HuH-7 (cell line): ENCODE measurements at places on chromosomes 5 and 9.
A peak's percentile ranks its signal among the peaks of the same experiment; 100 is the strongest.

DNA sequence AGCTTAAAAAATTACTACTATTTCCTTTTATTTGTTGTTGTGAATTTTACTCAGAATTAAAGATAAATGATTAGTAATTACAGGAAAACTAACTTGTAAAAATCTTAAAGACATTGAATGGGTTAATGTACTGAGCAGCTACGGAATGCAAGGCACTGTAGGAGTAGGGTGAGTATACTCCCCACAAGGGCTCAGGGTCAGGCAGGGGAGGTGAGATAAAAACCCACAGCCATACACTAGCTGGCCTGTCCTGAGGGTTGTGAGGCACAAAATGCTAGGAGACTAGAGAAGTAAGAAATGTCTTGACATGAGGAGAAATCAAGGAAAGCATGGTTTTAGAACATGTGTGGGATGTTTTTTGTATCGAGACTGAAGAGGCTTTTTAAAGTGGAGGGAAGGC is 13.4 kb downstream of the ZBED3 start:
- DNase-seq, result no peak

DNA sequence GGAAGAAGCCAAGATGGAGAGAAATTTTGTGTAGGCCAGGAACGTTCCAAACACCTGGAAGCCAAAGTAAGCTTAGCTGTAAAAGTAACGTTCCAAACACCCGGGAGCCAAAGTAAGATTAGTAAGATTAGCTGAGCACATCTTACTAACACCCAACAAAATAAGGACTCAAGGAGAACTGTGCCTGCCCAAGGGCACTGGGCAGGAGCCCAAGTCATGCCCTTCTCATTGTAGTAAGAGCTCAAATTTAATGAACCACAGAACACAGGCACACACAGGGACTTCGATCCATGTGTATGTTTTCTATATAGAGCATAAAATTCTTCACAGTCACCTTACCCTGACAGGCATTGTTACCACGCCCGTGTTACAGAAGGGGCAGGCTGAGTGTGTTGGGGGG is 36.1 kb upstream of the NXNL2 start:
- DNase-seq, result no peak

- DNase-seq, result no peak
Measured at GRCh38 chr5:176985516-176985915, 21.1 kb downstream of the UIMC1 start.

- DNase-seq, result no peak
Measured at GRCh38 chr5:26339576-26339975, 698.8 kb downstream of the CDH9 start.

DNA sequence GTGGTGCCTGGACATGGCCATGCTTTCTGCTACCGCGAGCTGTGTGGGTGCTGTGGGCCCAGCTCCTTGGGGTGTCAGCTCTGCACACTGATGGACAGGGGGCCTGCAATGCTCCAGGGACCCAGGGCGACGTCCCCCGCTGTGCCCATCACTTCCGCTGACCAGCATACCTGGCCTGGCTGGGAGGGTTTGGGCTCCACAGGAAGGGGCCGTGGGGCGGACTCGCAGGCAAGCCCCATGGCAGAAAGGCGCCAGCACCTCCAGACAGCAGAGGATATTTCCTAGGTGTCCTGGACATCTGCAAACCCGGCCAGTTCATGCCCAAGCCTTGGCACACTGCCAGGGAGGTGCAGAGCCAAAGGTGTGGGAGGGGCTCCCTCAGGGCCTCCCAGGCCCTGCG is 295.8 kb upstream of the IRX4 start:
- no peak for DNase-seq

- DNase-seq, result no peak
Measured at GRCh38 chr5:31948006-31948405, 226.1 kb downstream of the GOLPH3 start.

DNA sequence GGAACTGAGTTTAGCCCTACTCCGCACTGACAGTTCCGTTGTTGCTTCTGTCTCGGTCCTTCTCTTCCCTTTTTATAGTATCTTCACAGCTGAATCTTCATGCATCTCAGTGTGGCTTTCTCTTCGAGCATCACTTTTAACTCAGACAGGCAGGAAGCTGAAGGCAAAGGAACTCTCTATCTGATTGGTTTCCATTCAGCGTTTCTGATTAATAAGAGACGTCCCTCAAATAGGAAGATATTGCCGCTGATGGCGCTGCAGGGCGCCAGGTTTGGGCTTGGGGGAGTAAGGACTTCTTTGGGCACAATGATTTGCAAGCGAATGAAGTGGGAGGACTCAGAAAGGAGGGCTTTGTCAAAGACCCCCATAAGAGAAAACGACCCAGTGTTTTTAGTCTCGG is at the start of gene CDH9:
Gene CDH9 (minus strand): TSS at position 111 of the 400 bp plus-strand sequence. CDS start 50,253 bp downstream, outside the sequence.
- no peak for DNase-seq

GRCh38 chr9:136196404-136197083 is 8.4 kb downstream of the LHX3 start:
- no peak for DNase-seq

GRCh38 chr9:77673941-77674791 is 26.0 kb upstream of the GNA14 start:
- DNase-seq, result no peak

- DNase-seq, result no peak
Measured at GRCh38 chr5:5978501-5979376, 399.6 kb downstream of the MED10 start.

- DNase-seq, result peak; percentile 49
Measured at GRCh38 chr5:83430130-83431010, 41.2 kb upstream of the VCAN start.

DNA sequence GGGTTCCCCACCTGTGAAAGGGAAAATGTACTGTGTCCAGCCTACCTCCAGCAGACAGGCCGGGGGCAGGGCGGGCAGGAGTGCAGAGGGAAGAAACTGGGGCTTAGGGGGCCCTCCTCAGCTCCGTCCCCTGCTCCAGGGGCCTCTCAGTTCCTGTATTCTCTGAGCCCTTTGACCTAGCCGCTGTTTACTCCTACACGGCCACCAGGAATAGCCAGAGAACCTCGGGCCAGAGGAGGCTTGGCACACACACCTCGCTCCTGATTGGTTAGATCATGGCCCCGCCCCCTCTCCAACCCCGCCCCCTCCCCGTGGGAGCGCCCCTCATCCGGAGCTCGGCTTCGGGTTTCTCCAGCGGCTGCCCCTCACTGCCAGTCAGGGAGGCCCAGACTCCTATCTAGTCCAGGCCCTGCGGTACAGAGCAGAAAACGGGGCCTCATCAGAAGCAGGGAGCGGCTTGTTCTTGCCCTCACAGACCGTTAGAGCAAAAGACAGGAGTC is 2.2 kb downstream of the ST6GALNAC6 start:
- peak; percentile 96 for DNase-seq

DNA sequence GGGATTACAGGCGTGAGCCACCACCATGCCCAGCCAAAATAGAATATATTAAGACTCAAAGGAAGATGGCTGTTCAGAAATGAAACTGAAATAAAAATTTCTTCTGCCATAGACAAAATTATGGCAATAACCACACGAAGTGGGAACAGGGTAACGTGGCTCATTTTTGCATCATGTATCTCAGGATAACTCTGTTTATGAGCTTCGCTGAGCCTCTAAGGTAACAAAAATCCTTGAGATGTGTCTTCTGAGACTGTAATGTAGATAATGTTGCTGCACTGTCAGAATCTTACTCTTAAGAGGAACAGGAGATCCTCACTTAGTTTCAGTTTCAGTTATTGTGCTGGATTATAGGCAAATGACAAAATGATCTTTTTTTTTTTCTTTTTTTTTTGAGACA is 153.8 kb downstream of the GOLPH3 start:
- no peak for DNase-seq

- no peak for DNase-seq
Measured at GRCh38 chr9:70880535-70880934, 240.9 kb downstream of the TRPM3 start.

DNA sequence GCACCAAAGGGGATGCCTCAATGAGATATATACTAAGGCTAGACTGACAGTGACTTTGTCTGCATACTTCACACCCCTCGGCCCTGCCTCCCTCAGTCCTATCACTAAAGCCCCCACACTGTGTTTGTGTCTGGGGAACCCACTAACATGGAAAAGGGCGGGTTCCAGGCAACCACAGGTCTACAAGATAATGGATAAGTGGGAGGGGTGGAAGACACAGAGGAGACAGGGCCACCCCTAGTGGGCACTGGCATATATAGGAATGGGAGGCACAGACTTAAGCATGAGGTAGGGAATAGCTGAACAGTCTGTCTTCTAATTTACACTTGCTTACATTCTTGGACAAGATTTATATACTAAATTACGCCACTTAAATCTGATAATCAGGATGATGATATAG is 74.0 kb downstream of the SLIT3 start:
- no peak for DNase-seq

DNA sequence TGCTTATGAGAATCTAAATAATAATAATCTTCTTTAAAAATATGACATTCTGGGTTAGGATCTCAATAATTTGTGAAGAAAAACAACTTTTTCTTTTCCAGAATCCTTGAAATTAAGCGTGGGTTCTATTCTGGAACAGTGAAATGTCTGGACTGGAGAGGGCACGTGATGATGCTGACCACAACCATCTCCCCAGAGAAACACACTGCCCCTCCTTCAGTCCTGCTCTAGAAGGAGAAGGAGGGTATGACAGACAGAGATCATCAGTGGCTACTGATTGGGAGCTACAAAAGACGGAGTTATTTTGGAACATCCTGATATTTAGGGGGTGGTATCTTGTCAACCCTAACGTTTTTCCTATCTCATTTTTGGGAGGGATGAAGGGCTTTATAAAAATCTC is 40.2 kb downstream of the MEF2C start:
- no peak for DNase-seq

GRCh38 chr5:139146809-139147482 is 51.2 kb downstream of the SIL1 start:
- DNase-seq, result no peak

DNA sequence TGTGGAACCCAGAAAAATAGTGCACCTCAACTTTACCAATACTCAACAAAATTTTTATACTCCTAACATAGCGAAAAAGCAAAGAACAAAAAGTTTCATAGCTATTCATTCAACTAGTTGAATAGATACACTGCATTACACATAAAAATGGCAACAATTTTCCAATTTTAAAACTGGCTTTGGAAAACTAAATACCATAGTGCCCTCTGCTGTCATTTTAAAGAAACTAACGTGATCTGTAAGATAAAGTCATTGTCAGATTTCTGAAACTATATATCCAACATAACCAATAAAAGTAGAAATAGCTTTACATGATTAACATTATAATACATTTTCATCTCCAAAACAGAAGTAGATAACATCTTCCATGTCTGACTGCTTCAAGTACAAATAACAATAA is 31.6 kb downstream of the DTWD2 start:
- DNase-seq, result peak; percentile 17
